GM12891 (cell line): ENCODE measurements at places on chromosomes 16 and 17.

DNA sequence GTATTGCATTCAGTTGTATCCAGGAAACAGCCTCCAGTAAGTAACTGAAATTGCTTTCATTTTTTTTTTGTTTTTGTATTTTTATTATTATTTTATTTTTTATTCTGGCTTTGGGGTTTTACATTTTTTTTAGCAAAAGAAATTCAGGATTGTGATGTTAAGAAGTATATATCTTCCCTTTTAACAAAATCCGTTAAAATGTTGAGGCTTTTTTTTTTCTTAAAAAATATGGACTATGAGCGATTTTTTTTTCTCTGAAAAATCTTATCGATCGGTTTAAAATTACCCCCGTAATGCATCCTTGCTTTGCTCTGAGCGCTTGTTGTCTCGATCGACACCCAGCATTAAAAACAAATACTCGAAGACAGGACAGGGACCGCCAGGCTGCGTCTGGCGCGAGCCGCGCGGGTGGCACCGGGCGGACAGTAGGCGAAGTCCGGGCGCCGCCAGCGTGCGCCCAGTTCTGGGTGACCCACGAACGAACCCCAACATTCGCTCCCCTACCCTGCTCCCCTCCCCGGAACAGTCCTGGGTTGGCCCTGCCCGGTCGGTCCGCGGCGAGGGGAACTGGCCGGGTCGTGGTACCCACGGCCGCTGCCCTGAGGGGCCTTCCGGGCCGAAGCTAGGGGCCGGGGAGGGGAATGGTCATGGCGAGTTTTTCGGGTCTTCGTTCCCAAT, 482 bp downstream of the BAHCC1 start:
- no peak for DNase-seq

- DNase-seq, result no peak
Measured at GRCh38 chr16:67963292-67963661, 5.2 kb downstream of the SLC12A4 start.

- DNase-seq, result no peak
Measured at GRCh38 chr17:693791-694638, 20.6 kb downstream of the VPS53 start.

- DNase-seq, result no peak
Measured at GRCh38 chr16:12166271-12166670, 189.7 kb downstream of the SNX29 start.

DNA sequence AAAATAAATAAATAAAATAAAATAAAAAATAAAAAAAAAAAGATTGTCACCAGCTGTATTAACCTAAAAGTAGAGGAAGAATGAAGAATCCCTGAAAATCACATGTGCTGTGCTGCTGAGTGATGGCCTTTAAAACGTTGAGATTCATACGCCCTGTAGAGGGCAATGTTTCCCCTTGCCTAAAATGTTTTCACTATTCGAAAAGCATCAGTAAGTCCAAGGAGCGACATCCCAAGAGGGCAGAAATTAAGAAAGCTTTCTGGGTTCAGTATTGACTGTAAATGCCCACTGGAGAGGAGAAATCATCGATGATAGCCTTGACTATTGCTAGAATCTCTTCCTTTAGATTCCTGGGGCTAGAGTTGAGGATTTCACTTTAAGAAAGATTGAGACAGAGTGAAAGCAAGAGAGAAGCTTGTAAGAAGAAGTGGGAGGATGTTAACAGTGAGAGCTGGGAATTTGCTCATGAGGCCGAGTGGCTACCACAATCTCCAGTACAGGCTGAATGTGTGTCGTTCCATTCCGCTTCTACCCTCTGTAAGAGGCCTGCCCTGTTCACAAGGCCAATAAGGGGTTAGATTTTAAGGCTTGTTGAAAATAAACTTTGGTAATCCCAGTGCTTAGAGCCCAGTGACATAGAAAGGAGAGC, 170.8 kb upstream of the FAM20A start:
- DNase-seq, result no peak

- DNase-seq, result no peak
Measured at GRCh38 chr16:17451843-17452242, 18.9 kb downstream of the XYLT1 start.
